ENCODE measurements at places on chromosomes 3 and 15.

DNA sequence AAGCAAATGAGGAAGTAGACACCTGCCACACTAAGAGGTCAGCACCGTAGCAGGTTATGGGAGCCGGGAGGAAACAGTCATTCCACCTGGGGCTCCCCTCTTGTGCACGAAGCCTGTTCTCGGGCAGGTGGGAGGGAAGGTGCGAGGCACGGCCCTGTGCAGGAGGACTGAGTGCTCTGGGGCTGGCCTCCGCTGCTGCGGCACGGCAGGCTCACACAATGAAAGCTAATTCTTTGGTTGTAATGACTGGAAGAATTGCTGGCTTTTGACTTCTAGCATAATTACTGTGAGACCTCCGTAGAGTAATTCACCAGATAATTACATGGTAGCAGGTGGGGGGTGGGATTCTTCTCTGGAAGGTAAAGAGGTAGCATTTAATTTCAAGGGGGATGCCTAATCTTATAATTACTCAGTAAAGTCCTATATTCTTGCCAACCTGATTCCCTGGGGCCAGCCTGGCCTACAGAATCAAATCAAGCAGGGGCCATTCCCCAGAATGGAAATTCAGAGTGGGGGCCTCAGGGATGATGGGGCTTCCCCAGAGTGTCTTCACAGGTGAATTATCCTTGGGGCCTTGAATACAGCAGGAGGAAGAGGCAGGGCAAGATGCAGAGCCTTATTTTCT is 129.1 kb downstream of the TPRA1 start:
- DNase-seq, result no peak

DNA sequence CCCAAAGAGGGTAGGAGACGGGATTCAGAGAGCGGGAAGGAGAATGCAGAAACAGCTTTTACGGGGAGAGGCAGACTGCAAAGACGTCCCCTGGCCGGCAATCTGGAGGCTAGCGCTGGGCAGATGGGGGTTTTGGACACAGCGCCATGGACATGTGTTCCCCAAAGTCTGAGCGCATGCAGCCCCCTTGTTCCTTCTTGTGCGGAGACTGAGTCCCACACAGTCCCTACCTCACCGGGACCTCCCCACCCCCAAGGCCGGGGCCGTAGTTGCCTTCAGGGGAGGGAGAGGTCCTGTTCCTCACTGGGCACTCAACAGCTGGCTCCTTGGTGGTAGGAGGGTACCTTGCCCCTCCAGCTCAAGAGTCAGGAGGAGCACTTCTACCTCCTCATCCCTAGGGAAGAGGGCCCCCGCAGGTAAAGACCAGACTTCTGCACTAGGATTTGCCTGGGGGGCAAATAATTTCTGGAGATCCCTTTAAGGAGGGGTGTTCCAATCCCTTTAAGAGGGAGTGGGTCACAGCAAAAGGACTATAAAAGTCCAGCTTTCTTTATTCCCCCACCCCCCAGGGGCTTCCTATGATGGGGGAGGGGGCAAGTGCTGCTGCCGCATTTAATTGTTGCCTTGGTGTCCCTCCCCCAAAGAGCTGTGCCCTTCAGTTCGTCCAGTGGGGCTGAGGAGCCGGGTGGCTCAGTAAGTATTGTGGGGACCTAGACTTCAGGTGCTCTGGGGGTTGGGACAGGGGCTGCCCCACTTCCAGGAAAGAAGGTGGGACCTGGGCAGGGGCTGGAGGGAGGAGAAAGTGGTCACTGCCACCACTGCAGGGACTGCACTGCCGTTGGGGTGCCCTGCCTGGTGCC is 3.6 kb upstream of the BAHD1 start:
- no peak for DNase-seq

DNA sequence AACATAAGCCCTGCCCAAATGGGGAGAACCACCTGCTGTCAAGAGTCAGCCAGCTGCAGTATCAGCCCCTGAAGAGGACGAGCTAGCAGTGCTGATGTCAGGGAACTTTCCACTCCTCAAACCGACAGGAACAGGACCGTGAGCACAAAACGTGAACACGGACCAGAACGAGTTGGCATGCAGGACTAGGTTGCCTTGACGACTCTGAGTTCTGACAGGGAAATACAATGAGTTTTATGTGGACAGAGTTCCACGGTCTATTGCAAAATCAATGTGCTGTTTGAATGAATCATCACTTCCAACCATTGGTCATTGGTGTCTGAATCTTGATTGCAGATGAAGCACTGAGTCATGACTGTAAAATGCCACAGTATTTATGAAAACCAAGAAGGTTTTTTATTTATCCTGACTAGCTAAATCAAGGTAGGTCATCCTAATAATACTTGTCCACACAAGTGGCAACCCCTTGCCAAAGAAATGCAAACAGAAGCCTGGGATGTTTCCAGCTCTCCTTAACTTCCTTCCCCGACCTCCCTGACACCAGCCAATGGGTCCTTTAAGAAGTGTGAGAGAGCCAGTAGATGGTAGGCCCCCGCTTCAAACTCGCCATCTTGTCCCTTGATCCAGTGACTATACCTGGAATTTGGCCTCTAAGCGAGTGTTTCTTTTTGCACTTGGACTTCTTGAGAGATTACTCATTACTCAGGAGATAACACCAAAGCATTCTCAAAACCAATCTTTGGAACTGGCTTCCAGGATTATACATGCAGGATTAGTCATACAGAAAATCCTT is 119.6 kb downstream of the ASB7 start:
- peak; percentile 2 for DNase-seq

- DNase-seq, result no peak
Observed at GRCh38 chr3:81013360-81013759, 748.1 kb downstream of the GBE1 start.

DNA sequence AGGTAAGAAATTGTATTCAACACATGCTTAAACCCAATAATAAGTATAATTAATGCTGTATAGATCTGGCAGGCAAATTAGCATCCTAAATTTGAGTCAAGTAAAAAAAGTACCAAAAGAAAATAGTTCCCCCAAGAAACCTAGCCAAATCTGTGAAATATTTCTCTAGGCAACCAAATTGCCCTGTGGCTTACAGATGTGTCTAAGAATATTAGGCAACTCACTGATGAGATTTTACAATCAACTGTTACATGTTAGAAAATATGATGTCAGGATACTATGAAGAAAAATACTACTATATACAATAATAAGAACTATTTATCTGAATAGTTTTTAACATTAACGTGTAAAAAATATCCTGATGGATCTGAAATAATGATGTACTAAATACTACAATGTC is 397.1 kb downstream of the TIGIT start:
- no peak for DNase-seq

DNA sequence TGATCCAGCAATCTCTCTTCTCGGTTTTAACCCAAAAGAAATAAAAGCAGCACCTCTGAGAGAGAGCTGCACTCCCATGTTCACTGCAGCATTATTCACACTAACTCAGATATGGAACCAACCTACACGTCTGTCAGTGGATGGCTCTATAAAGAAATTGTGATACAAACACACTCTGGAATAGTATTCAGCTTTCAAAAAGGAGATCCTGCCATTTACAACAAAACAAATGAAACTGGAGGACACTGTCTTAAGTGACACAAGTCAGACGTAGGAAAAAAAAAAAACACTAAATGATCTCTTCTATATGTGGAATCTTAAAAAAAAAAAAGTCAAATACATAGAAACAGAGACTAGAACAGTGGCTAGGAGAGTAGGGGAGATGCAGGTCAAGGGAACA is 9.2 kb downstream of the HERC1 start:
- DNase-seq, result no peak

DNA sequence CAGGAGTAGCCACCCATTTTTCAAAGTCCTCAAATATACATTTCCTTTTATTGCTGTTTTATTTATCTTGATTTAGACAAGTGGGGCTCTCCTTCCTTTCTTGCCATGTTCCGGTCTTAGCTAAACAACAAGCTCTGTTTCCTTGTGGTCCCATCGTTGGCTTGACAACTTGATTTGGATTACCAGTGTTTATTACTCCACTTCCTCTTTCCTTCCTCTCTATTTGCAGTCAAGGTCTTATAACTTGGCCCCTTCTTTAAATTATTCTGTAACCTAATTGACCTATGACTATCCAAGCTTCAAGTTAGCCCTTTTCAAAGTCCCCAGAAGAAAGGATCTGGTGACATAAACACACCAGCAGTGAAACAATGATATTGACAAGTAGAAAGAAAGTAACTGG is 130.6 kb upstream of the STT3B start:
- no peak for DNase-seq

DNA sequence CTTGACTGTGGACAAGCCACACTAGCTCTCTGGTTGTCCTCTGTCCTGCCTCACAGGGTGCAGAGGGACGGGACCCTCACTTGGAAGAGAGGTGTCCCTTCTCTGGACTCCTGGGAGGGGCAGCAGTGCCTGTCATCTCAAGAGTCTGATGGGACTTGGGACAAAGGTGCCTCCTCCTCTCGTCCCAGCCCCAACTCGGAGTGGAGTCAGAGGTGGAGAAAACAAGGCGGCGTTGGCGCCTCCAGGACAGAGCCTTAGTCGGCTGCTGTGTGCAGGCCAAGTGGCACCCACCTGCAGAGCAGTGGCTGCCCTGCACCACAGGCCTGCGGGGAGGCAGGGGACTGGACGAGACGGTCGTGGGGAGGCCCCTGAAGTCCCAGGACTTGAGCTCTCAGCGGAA is 9.4 kb upstream of the SEC13 start:
- DNase-seq, result no peak

DNA sequence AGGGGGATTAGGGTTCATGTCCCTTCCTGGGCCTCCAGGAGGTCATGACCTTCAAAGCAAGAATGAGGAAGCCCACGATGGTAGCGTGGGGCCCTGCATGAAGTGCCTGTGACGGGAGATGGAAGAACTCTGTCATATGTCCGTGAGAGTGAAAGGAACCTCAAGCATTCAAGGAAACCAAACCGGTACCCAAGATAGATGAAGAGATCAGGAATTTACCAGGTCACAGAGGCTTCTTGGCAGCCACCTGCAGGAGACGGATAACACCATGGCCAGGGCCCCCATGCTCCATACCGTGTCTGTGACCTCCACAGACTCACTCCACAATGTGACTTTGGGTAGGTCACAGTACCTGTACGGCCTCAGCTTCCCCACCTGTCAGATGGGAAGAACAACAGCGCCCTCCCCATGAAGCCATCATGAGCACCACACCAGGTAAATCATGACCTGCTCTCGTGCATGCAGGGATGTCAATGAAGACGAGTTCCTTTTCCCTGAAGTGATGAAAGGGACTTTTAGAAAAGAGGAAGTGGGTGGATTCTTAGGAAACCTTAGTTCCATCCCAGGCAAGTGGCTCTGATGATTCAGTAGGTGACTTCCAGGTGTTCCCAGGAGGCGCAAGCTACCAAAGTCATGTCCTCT is 23.3 kb upstream of the CYP11A1 start:
- DNase-seq, result no peak

DNA sequence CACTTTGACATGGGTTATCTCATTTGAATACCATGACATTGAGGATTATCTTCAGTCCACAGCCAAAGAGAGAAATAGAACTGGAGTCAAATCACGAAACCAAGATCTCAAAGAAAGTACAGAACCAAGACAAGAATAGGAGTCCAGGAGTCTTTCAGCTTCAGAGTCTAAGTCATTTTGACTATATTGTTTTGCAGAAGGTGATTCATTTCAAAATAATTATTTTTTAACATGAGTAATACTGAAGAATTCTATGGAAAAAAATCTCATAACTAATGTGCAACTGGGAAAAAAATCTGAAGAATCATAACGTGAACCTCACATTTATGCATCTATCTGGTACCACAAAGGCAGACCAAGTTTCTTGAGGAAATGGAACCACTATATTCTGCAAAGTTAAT is 60.3 kb downstream of the UBE3A start:
- DNase-seq, result no peak

Data from GM13976 (cell line).